Stimulated activated CD8-positive, alpha-beta memory T cell treated with anti-CD3 and anti-CD28 coated beads, Interleukin-7, amount 100 ng/mL, for 4 hours (primary cell): ENCODE measurements at places on chromosomes 2 and 18.

- DNase-seq: no peak
These were observed 236.0 kb downstream of the BCL2 start for GRCh38 chr18:63083555-63083954.

GRCh38 chr2:110866466-110866865, 134.1 kb downstream of the ACOXL start:
- DNase-seq: no peak

DNA sequence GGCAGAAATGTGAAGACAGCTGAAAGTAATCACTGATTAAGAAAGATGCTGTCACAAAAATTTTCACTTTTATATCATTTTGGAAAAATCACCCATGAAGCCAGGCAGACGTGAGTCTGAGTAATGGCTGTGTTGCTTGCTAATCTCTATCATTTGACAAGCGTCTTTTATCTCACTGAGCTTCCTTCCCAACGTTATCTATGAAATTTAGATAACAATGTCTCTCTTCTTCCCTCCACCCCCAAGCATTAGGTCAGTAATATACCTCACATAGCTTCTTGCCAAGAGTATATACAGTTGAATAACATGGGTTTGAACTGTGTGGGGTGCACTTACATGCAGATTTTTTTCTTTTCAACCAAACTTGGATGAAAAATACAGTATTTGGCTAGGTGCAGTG, 388.6 kb upstream of the NRXN1 start:
- no peak for DNase-seq

DNA sequence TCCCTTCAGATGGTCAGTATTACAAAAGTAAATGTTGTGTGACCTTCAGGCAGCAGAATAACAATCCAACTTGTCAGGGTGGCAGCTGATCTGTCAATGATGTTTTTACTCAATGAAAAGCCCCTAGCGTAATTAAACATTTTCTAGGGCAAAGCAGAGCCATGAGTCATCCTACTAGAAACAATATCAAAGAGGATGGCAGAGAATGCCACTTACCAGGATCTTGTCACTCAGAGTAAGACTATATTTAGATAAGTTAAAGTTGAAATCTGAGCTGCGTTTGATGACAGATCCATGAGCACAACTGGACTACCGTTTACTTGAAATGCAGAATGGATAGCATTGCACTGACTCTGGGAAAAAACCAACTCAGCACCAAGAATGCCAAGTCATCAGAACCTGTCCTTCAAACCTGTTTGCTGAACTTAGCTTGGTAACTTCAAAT, 612.6 kb upstream of the ACVR2A start:
- no peak for DNase-seq

DNA sequence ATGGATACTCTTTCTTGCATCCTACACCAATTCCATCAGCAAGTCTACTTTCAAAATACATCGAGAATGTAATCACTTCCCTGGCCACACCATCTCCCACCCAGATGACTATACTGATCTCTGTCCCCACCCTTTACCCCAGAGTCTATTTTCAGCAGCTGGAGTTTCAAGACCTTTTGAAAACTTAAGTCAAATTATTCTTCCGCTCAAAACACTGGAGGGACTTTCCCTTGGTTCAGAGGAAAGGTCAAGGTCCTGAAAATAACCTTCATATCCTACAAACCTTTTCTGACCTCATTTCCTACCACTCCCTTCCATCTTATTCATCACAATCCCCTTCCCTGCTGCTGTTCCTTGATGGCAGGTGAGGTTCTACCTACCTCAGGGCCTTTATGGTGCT, 58.8 kb upstream of the LYPD6 start:
- no peak for DNase-seq
